IMR-90 (cell line): ENCODE measurements at places on chromosomes 16 and 17. TPM values are rescaled to one million over a fixed set of nuclear protein-coding genes. Genes with fewer than 3 reads are reported as not detected.

Gene KRT31
- total RNA-seq = not detected in 2 replicates

Gene KRTAP1-5
- total RNA-seq = 33.1 and 34.8 TPM in 2 replicates

GRCh38 chr16:59319871-59320270 lies 585.8 kb upstream of the GOT2 start:
- DNase-seq = no peak

GRCh38 chr17:17200311-17200710 lies 5.8 kb downstream of the PLD6 start:
- no peak for DNase-seq

DNA sequence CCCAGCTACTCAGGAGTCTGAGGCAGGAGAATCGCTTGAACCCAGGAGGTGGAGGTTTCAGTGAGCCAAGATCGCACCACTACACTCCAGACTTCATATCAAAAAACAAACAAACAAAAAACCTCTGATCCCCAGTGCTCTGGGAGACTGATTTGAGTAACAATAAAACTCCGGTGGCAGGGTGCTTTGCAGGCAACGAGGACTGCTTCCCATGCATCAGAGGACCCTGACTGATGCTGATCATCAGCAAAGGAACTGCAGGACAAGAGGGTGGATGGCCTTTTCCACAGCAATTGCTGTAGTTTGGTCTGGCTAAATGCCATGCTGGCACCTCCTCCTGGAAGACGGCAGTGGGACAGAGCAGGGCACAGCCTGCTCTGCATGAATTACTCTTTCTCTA lies 6.4 kb upstream of the SLC39A11 start:
- no peak for DNase-seq

Gene TBC1D3H
- total RNA-seq = not detected in 2 replicates

GRCh38 chr17:40321961-40322357 lies 13.0 kb downstream of the RARA start:
- DNase-seq = no peak

Gene TRPV3
- total RNA-seq = under 0.01 and 0.18 TPM in 2 replicates

DNA sequence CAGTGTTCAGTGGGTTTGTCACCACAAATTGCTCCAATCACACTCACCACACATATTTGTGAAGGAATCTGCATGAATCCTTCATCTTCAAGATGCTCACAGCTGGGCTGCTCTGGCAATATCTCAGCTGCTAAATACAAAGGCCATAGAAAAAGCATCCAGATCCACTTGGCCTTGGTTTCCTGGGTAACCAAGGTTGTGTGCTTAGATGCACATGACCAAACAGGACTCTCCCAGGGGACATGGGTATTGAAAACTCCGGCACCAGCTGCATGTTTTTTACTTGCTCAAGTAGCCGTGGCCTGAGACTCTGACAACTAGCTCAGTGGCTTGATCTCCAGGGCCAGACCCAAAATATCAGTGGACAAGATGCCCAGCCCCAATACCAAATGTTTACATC lies 131.3 kb downstream of the CBLN1 start:
- no peak for DNase-seq

DNA sequence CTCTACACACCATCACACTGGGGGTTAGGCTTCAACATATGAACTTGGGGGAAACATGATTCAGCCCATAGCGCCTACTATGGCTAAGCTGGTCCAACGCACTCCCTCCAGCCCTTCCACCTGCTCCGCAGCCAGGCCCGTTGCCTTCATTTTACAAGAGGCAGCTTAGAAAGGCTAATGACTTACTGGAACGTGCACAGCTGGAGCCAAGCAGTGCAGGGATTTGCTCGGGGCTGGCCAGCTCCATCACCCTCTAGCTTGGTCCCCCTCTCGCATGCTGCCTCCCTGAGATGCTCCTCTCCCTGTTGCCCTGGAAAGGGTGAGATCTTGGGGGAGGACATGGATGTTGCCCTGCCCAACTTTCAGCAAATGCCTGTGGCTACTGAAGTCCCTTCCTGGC lies 2.8 kb upstream of the CACNG1 start:
- no peak for DNase-seq

- DNase-seq = no peak
Observed at GRCh38 chr16:58393138-58393504, 850 bp downstream of the GINS3 start.

DNA sequence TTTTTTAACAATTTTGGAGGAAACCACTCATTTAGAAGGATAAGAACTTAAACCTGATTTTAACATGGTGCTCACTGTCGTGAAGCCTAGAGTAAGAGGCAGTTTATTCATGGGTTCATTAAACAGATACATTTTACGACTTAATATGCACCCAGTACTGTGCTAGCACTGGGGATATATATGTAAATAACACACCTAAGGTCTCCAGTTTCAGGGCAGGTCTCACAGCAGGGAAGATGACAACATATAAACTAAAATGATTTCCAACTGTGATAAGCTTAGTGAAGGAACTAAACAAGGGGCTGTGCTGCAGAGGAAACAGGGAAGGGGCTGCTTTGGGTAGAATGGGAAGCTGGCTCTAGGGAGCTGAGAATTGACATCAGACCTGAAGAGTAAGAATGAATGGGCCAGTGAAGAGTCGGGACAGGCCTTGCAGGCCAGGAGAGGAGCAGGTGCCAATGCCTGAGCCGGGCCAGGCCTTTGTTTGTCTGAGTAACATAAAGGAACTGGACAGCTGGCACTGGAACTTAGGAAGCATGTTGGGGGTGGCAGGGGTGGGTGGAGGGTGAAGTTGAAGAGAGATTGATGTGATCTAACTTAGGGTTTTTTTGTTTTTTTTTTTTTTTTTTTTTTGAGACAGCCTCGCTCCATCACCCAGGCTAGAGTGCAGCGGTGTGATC lies 12.1 kb downstream of the NT5M start:
- DNase-seq = no peak

Gene FADS6
- not detected in 2 replicates for total RNA-seq

DNA sequence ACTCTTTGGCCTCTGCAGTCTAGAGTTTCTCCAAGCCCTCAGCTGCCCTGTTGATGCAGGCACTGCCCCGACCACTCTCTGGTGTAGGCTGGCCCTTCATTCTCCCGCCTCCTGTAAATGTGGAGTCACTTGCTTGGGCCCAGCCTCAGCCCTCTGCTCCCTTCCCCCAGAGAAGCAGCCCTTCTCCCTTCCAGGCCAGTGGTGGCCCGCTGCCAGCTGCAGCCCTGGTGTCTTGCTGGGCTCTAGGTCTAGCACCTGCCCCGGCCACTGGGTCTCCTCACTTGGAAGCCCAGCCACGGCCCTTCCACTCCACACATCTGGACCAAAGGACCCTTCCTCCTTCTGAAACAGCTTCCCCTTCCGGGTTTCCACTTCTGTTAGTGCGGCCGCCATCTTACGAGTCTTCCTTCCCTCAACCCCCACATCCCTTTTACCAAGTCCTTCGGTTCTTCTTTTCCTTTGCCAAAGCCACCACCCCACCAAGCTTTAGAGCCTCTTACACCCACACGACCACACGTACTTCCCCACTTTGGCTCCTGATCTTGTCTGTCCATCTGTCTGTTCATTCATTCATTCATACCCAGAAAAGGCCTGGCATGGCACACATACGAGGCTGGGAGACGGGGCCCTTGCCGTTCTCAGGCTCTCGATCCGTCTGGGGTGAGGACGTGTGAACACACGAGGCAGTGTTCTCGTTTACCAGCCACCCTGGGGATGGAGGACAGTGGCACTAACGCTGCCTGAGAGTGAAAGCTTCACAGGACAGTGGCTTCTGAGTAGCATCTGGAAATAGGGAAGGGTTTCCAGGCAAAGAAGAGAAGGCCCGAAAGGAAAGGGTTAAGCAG lies 68.0 kb downstream of the ABR start:
- no peak for DNase-seq

- no peak for DNase-seq
Observed at GRCh38 chr17:56742601-56743000, 91.1 kb downstream of the C17orf67 start.

Gene CNGB1
- not detected in 2 replicates for total RNA-seq

Gene SLC43A2
- 3.3 and 3.8 TPM in 2 replicates for total RNA-seq

DNA sequence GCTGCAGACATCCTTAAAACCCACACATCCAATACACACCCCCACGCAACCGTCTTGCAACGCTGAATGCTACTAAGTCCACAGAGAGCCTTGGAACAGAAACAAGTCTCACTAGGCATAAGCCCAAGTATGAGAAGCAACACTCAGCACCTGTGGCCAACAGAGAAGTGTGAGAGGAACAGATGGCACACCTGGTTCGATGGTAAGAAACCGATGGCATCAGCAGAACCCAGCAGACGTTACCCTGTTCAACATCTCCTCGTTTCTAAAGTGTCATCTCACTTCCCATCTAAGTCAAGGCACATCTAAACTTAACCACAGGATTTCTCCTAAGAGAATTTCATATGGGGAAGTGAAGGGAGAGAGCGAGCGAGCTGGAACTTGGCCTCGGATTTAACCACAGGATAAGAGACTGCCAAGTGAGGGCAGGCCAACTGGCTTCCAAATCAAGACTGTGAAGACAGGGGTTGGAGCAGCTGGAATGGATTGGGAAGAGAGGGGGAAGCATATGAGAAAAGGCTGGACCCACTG lies 41.0 kb downstream of the NXPH3 start:
- no peak for DNase-seq

- peak; percentile 77 for DNase-seq
Observed at GRCh38 chr16:11848842-11849241, 2.5 kb downstream of the RSL1D1 start.

- no peak for DNase-seq
Observed at GRCh38 chr16:85947230-85948137, 48.5 kb downstream of the IRF8 start.

Gene LPO
- total RNA-seq = not detected in 2 replicates

- DNase-seq = peak; percentile 80
Observed at GRCh38 chr16:83233153-83233552, 574.6 kb upstream of the HSBP1 start.

DNA sequence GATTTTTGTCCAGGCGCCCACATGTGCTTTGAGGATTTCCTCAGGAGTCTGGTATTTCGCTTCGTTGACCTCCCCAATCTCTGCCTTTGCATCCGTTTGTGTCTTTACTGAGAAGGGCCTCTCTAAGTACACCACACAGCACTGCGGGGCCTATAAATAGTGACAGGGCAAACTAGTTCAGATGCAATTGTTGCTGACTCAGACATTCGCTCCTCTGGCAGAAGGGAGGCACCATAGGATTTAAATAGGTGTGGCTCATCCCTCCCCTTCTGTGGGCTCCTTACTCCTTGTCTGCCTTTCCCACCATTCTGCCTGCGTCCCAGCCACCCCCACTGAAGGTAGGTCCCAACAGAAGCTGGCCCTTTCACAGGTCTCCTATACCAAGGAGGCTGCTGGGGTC lies 192.3 kb downstream of the SHISA9 start:
- DNase-seq = no peak

- no peak for DNase-seq
Observed at GRCh38 chr16:77157346-77158058, 33.5 kb upstream of the MON1B start.

Gene WFDC1
- total RNA-seq = 4.7 and 5.0 TPM in 2 replicates

DNA sequence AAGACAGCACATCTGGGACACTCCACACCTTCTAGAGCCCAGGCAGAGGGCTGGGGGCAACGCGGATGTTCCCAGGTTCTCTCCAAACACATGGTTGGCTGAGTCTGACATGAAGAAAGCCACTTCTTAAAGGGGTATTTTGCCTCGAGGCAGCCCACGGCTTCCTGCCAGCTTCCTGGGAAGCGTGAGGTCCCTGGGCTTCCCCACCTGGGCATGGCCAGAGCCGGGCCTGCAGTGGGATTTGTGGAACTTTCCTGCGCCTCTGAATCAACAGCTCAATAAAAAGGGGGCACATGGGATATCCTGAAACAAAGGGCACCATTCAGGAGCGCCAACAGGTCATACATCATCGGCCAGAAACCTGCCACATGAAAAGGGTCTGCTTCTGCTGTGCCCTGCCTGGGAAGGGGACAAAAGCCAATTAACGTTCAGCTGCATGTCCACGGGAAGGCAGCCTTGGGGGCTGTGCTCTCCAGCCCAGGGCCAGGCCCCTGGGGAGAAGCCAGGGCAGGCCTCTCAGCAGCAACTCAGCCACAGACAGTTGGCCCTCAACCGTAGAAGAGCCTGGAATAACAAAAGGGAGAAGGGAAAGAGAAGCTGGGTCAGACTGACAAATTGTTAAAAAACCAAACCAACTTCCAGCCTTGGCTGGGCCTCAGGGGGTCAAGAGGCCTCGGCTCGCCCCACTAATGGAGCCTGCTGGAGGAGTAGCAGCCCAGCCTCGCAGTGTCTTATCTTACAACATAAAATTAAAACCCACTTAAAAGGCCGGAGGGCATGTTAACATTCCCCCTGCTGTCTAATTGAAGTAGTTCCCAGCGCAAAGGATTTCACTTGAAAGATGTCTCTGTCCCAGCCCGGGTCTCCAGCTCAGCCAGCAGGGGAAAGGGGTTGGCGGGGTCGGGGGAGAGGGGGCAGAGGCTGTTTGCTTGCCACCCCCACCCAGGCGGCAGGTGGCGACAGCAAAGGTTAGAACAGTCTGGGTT lies 34.2 kb downstream of the TBX4 start:
- DNase-seq = no peak

DNA sequence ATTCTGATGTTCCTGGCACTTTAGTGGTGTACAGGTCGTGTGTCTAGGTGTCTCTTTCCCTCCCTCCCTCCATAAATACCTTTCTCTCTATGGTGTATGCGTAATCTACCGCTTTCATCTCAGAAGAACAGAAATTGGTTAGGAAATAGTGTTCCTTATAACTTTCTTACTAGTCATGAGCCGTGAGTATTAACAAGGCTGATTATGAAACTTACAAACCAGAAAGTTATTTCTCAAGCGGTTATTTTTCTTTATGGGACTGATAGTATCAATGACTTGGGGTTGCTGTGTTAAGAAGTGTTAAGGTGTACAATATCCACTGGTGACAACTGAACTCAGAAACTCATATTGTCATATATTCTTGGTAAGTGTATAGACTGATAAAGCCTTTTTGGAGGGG lies 13.2 kb upstream of the MYH11 start:
- DNase-seq = no peak

- DNase-seq = peak; percentile 65
Observed at GRCh38 chr17:1709971-1710806, at the start of gene TLCD2. TLCD2 (minus strand) TSS chr17:1710377; CDS start chr17:1710242, 135 bp downstream.

GRCh38 chr16:85898521-85899442 lies at the start of gene IRF8:
IRF8 (plus strand) TSS chr16:85899162; CDS start chr16:85903016, 3,854 bp downstream.
- DNase-seq = no peak

DNA sequence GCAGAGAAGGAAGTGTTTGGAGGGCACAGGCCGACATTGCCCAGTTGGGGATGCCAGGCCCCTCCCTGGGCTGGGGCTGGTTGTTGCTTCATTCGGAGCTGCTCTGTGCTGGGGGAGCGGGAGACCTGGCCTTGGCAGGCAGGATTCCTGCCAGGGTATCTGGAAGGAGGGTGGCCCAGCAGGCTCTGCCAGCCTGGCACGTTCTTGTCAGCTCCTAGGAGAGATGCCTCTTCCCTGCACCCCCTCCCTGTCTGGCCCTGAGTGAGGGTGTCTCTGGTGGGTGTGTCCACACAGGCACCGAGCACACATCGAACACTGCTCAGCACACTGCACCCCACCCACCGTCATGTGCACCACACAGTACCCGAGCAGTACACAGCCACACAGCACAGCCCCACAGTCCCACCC lies 35.2 kb downstream of the ARHGAP23 start:
- DNase-seq = no peak

GRCh38 chr16:57551057-57551456 lies 8.6 kb downstream of the ADGRG5 start:
- no peak for DNase-seq

Gene TAC4
- not detected in 2 replicates for total RNA-seq

- no peak for DNase-seq
Observed at GRCh38 chr17:81519284-81520020, 6.9 kb upstream of the ACTG1 start.

Gene KRTAP2-1
- not detected in 2 replicates for total RNA-seq

Gene TMEM235
- total RNA-seq = not detected in 2 replicates
